ENCODE measurements at places on chromosomes 4 and X. TPM values are rescaled to one million over a fixed set of nuclear protein-coding genes. Genes with fewer than 3 reads are reported as not detected.

Gene INTU
- total RNA-seq = 4.1 TPM

Gene ADH1B
- total RNA-seq = 155 TPM

Gene DMP1
- not detected for total RNA-seq

Gene TLR3
- total RNA-seq = 5.2 TPM

Gene EXOC1L
- not detected for total RNA-seq

Gene MAGEA12
- total RNA-seq = not detected

Gene SSX3
- not detected for total RNA-seq

Gene INPP4B
- 12.1 TPM for total RNA-seq

Gene ASB12
- 2.5 TPM for total RNA-seq
